ENCODE measurements at places on chromosomes 5 and 9. TPM values are rescaled to one million over a fixed set of nuclear protein-coding genes. Genes with fewer than 3 reads are reported as not detected.

The MAP3K1 gene
- 1.1 TPM for total RNA-seq

The RFX3 gene
- 1.6 TPM for total RNA-seq

The DAB2IP gene
- 13.6 TPM for total RNA-seq

The PSD2 gene
- not detected for total RNA-seq

The BTNL9 gene
- 1.0 TPM for total RNA-seq

The ZNF169 gene
- 1.6 TPM for total RNA-seq

Data from A549 treated with GW870086 at 1 μM for 4 hours (cell line).